Stimulated activated CD8-positive, alpha-beta memory T cell treated with anti-CD3 and anti-CD28 coated beads, Interleukin-2, amount 100 ng/mL, for 1 hour (primary cell): ENCODE measurements at places on chromosomes 1 and 21.

- DNase-seq = no peak
Measured at GRCh38 chr1:94227624-94228023, 9.8 kb downstream of the ARHGAP29 start.

DNA sequence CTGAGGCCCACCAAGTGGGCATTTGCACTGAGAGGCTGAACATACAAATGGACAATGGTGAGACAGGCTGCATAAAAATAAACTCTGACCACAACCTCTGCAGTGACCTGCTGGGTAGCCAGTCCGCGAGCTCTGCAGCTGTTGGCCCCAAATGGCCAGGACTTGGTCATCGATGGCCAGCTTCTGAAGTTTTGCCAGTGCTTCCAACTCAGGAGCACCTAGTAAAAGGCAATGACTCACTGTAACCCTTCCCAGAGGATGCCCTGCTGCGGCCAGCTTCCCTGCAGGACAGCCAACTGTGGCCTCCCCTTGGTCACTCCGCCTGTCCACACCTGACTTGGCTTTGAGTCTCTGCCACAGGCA lies 185.4 kb downstream of the DYRK1A start:
- DNase-seq = no peak

DNA sequence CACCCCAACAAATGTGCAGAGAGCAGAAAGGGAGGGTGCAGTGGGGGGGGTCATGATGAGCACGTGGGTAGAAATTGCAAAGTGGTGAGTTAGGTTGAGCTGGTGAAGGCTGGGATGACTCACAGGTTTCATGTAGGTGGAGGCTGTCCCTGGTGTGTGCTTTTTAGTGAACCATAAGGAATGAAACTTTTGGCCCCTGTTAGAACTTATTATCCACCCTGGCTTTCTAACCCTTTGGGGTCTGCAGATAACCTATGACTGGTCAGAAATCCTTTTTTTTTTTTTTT lies 46.9 kb downstream of the DOP1B start:
- DNase-seq = no peak

DNA sequence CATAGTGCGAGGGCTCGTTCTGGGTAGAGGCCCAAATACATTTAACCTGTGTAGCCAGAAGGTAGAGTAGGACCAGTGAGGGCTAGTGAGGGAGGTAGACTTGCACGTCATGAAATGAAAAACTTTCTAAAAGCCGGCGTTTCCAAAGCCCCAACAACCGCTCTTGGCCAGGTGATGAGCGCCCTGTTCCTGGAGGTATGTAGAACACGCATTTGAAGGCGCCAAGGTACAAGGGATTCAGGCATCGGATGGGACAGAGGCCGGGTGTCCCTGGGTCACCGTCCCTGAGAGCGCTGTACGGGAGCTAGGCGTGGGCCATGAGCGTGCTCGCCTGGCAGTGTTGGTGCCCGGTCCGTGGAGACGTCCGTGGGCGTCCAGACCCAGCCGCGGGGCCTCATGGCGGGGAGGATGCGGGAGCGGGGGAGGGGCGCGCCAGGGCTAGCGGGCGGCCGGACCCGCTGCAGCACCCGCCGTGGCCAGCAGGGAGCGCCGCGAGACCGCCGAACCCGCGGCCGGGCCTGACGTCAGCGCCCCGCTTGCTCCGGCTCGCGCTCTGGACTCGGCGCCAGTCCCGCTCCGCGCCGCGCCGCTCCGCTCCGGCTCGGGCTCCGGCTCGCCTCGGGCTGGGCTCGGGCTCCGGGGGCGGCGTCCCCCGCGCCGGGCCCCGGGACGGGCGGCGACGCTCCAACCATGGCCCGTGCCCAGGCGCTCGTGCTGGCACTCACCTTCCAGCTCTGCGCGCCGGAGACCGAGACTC lies at the start of gene PTPRU:
Gene PTPRU, plus strand, starts transcription at position 568 of the 757 bp plus-strand sequence. Its CDS starts 123 bp downstream, at position 691.
- DNase-seq = peak; percentile 60

DNA sequence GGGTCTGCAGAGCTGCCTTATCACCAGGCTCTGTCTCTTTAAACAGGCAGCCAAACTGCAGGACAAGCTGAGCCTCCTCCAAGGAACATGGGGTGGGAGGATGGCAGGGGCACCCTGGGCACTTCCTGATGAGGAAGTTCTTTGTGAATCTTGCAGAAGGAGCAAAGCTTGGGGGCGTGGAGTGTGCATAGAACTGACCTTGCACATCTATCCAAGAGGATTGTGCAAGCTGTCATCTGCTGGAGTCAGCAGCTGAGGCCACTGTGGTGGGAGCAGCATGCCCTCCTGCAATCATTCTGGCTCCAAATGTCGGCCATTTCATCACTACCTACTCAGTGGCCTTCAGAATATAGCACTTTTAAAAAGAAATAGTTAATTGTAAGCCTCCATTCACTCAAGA lies 182.2 kb downstream of the AJAP1 start:
- DNase-seq = no peak

- DNase-seq = no peak
Measured at GRCh38 chr1:239538239-239538988, 152.0 kb downstream of the CHRM3 start.

DNA sequence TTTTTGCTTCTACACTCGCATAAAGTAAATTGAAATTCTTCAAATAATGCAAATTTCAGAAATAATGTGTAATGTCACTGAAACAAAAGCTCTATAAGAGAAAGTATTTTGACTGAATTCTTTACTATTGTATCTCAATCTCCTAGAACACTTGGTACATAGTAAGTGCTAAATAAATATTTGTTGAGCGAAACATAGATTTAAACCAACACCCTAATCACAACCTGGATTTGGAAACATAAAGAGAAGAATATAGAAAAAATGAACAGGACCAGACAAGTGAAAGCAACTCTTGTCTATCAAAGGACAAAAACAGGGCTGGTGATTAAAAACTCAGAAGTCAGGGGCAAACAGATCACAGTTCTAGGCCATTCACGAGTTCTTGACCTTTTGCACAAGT lies 74.3 kb downstream of the AK5 start:
- DNase-seq = no peak

- DNase-seq = no peak
Measured at GRCh38 chr1:4027008-4027407, 126.9 kb upstream of the C1orf174 start.

- DNase-seq = no peak
Measured at GRCh38 chr1:234603221-234604204, 6.5 kb downstream of the IRF2BP2 start.

DNA sequence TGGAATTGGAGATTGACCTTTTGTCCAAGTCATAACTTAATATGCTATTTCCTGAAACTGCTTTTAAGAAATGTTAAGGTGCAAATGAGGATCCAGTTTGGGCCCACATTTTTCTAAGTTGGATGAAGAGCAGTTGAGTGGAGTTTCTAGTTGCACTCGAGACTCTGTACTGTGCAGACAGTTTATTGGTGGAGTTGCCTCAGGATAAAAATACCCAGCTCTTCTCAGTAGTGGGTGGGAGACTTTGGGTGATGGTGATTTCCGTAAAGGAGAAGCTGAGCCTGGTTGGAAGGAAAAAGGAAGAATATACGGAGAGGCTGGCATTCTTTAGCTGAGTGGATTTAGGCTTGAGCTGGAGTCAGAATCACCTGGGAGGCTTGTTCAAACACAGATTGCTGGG lies 49.9 kb downstream of the CAMTA1 start:
- DNase-seq = no peak

- DNase-seq = no peak
Measured at GRCh38 chr21:38538353-38538752, 40.1 kb upstream of the ERG start.

DNA sequence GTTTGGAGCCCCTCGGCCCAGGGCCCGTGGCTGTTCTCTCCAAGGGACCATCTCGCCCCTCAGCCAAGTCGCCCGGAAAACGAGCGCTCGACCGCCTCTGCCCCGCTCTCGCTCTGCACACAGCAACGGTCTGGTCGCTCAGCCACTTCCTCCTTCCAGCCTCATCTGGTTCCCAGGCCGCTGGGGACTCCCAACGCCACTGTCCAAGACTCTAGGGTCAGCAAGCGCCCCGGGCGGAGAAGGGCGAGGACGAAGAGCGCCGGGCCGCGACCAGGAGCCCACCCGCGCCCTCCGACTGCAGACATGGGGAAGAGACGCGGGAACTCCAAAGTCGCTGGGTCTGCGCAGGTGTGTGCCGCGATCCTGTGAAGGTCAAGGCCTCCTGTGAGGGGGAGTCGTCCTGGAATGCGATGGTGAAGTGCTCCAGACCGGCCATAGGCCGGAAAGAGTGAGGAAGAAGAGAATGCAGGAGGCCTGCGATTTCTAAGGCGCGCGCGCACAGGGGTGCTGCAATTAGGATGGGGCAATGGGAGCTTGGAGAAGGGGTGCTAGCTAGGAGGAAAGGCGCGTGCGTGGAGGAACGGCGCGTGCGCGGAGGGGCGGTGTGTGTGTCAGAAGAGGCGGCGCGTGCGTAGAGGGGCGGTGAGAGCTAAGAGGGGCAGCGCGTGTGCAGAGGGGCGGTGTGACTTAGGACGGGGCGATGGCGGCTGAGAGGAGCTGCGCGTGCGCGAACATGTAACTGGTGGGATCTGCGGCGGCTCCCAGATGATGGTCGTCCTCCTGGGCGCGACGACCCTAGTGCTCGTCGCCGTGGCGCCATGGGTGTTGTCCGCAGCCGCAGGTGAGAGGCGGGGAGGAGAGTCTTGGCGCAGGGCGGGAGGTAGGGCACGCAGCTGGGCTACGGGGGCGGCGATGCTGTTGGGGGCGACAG lies at the start of gene IFNAR1:
Gene IFNAR1, plus strand, starts transcription at position 680 of the 931 bp plus-strand sequence. Its CDS starts 86 bp downstream, at position 766.
- DNase-seq = peak; percentile 97

GRCh38 chr1:14441302-14441741 lies 157.2 kb upstream of the KAZN start:
- DNase-seq = no peak

DNA sequence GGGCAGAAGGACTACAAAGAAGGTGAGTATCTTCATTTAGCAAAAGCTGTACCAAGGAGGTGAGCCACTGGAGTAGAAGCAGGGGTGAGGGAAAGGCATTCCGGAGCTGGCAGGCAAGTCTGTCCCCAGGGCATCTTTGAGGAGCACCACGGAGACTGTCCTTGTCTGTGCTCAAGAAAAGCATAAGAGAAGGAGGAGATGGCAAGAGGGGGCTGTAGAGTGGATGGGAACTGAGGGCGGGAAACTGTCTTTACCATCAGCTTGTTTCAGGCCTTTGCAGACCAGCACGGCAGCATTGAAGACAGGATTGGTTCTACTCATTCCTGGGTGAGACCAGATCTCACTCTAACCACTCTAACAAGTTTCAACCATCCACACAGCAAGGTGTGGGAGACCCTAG lies 355.8 kb downstream of the AJAP1 start:
- DNase-seq = no peak

- DNase-seq = no peak
Measured at GRCh38 chr1:224640587-224640986, 24.5 kb downstream of the CNIH3 start.

- DNase-seq = no peak
Measured at GRCh38 chr1:39269791-39270342, 65.4 kb downstream of the MACF1 start.

DNA sequence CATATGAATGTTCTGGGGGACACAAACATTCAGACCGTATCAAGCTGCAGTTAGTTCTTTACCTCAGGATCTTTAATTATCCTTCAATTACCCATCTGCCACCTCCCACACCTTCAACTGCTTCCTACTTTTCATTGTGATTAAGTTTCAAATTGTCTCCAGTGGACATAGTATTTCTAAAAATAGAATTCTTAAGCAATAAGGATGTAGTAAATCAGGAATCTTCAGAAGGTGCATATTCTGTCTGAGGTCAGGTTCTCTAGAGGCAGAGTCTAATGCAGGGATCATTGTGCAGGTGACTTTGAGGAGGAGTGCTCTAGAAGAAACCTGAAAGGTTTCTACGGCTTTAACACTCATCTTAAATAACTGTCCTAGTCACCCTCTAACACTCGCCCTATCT lies 102.6 kb upstream of the PPP2R5A start:
- no peak for DNase-seq

GRCh38 chr1:40350391-40350790 lies 23.1 kb upstream of the SMAP2 start:
- no peak for DNase-seq

- DNase-seq = no peak
Measured at GRCh38 chr1:150777544-150777943, 12.0 kb upstream of the CTSS start.

DNA sequence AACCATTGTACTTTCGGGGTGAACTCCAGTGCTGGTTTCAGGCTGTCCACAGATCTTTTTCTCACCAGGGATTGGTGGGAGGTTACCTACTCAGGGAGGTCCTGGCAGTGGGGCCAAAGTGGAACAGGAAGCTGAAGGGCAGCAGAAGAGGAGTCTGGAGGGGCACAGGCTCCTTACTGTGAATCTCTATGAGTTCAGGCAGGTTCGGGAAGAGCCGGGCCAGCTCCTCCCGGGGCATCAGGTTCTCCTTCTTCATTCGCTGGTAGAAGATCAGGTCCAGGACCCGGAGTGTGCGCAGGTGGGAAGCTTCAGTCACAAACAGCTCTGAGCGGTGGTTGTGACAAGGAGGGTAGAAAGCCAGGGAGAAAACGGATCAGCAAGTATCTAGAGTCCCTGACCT lies 26.7 kb downstream of the LRRC71 start:
- DNase-seq = no peak

GRCh38 chr1:206037581-206037980 lies 13.9 kb upstream of the CTSE start:
- DNase-seq = no peak

DNA sequence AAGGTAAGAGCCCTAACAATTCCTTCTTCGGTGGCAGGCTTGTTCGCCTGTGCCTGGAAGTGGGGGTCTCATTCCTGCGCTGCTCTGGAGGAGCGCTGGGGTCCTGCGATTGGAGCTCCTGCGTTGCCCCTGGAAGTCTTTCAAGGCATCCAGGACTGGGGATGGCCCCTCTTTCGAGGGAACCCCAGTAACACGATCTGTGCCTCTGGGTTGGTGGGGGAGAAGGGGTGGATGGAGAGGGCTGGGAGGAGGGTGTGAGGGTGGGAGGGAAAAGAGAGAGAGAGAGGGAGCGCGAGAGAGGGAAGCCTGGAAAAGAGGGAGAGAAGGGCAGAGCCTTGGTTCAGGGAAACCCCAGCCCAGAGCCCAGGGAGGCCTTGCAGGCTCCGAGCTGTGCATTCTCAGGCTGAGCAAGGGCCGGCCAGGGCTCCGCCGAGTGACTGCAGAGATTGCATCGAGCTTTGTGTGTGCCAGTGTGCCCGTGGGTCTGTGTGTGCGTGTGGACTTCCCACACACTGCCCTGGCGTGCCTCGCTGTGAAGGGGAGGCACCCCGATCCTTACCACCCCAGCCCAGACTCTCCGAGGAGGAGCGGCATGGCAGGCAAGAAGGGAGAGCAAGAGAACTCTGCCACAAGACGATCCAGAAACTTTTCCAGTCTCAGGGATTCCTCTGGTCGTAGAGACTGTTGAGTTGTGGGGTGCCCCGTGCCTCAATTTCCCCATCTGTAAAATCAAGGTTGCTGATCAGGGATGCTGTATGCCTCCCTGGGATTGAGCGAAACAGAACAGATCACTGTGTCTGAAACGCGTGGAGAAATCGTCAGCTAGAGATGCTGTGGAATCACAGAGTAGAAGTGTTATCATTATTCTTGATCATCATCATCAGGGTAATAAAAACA lies 619 bp downstream of the BCL9 start:
- DNase-seq = no peak
